ENCODE measurements at places on chromosomes 3 and 15. TPM values are rescaled to one million over a fixed set of nuclear protein-coding genes. Genes with fewer than 3 reads are reported as not detected.

DGKG gene
- total RNA-seq, result 3.4 TPM

DUOXA2 gene
- total RNA-seq, result not detected

MAP2K5 gene
- total RNA-seq, result 14.2 TPM

KCNMB3 gene
- 5.1 TPM for total RNA-seq

SIDT1 gene
- 3.3 TPM for total RNA-seq

SELENOK gene
- 44.5 TPM for total RNA-seq

DNA sequence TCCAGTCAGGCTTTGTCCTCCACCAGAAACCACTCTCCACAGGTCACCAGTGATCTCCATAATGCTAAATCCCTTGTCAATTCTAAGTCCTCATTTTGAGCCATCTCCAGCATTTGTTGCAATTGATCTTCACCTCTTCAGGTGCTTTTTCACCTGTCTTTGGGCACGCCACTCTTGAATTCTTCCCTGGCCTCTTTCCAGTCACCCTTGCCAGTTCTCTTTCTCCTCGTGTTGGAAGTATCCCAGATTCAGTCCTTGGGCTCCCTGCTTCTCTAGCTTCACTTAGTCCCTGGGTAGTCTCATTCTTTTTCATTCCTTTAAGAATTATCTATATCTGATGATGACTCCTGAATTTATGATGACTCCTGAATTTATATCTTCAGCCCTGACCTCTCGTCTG lies 37.5 kb downstream of the MAPK6 start:
- no peak for DNase-seq

DNA sequence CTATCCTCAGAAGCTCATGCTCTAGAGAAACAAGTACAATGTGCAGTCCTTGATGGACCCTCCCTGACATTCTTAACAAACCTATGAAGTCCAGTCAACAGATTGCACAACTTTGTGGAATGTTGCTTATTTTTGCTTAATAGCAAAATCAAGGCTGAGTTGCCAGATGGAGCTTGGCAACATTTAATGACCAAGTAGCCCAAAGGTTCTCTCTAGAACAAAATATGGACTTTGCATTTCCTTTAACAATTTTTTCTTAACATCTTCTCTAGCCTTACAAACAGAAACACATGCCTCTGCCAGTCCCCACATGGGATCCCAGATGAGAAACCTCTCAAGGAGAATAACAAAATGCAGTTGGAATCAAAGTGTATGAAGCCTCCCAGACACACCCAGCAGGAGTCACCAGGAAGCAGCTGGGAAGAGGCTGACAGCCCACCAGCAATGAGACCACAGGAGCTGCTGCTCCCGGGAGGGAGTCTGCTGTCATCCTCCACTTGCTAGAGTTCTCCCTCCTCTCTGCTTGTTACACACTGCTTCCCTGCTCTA lies 422.5 kb upstream of the CDIN1 start:
- DNase-seq, result no peak

DNA sequence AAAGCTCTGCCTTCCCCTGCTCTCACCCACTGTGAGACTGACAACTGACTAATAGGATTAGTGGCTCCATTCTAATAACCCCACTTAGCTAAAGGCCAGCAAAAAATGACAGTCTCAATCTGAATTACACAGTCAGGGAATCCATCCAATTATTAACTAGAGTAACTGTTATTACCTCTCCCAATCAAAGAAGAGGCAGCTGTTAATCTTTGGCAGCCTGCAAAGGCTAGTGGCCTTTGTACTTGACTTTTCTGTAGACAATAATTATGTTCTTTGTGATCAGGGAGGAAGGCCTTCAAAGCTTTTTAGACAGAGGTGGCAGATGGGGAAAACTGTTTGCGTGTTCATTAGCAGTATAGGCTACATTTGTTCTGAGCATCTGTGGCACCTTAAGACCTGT lies 177.7 kb downstream of the ISL2 start:
- DNase-seq, result no peak

- no peak for DNase-seq
These were observed 201.6 kb downstream of the EDEM1 start for GRCh38 chr3:5389057-5389456.

DNA sequence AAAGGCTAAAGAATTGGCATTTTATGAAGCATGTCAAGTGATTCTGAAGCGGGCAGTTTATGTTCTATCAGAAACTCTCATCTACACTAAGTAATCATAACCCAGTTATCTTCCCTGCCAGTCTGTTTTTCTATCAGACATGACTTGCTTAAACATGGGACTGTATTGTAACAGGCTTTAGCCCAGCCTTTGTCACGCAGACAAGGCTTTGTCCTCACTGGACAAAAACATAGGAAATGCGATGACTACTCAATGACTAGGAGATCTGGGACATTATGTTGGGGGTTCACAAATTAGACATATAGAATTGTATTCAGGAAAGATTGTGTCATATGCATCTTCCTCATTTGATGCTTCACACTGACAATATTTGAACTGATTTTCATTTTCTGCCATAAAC lies 115.5 kb downstream of the GADL1 start:
- no peak for DNase-seq

GRCh38 chr3:140850210-140850955 lies 91.3 kb upstream of the SLC25A36 start:
- no peak for DNase-seq

GRCh38 chr3:83842511-83842910 lies 1116.3 kb upstream of the CADM2 start:
- DNase-seq, result no peak

DNA sequence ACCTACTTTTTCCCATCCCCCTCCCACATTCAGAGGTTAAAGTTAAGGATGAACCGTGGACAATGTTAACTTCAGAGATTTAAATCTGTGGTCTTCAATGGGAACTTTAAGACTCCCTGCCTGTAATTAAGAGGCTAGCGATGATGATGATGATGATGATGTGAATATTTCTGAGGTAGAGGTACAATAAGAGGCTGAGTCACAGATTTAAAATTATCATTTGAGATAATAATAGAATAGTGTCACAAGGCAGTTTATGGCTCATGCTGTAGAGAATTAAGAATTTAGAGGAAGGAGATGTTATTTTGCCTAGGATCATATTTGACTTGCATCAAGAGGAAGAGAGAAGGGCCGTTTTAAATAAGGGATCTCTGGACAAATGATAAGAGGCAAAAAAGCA lies 146.2 kb downstream of the BBX start:
- DNase-seq, result no peak

DNA sequence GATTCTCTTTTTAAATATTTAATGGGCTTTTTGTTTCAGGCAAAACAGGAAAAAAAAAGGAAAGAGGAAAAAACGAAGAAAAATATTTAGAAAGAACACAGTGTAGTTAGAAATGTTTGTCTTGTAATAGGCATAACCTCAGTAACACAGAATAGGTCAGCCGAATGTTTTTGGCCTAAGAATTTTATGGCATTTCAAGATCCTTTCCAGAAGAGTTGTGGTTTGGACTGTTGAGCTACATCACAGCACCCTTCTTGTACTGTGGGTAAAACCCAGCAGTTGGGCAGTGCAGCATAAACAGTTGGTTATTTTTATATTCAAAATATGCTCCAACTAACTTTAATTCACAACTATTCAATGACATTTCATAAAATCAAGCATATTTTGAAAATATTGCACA lies 474.4 kb upstream of the AGTR1 start:
- no peak for DNase-seq

DNA sequence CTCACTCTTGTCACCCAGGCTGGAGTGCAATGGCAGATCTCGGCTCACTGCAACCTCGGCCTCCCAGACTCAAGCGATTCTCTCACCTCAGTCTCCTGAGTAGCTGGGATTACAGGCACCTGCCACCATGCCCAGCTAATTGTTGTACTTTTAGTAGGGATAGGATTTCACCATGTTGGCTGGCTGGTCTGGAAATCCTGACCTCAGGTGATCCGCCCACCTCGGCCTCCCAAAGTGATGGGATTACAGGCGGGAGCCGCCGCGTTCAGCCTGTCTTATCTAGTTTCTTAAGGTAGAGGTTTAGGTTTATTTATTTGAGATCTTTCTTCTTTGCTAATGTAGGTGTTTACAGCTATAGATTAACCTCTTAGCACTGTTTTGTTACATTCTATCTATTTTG lies 708.8 kb downstream of the ZNF385D start:
- DNase-seq, result no peak

GRCh38 chr3:4720316-4721075 lies 227.3 kb downstream of the ITPR1 start:
- no peak for DNase-seq

DNA sequence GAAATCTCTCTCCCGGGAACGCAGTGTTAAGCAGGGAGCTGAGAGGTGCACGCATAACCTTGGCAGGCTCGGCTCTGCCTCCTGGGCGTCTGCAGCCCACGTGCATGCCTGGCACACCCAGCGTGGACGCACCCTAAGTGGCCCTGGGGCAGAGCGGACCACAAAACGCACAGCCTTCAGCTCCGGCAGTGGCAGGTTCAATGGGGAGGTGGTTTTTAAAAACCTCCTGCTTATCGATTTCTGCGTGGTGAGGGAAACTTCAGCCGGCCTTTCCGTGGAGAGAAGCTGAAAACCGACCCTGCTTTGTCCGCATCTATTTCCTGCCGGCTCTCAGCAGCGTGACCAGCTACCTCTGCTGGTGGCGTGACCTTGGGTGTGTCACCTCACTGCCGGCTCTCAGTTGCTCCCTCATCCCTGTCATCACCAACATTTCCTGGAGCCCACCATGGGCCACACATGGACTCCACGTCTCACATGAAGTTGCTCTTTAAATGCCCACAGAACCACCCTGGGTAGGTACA lies 134.8 kb upstream of the MEF2A start:
- DNase-seq, result peak; percentile 18

DNA sequence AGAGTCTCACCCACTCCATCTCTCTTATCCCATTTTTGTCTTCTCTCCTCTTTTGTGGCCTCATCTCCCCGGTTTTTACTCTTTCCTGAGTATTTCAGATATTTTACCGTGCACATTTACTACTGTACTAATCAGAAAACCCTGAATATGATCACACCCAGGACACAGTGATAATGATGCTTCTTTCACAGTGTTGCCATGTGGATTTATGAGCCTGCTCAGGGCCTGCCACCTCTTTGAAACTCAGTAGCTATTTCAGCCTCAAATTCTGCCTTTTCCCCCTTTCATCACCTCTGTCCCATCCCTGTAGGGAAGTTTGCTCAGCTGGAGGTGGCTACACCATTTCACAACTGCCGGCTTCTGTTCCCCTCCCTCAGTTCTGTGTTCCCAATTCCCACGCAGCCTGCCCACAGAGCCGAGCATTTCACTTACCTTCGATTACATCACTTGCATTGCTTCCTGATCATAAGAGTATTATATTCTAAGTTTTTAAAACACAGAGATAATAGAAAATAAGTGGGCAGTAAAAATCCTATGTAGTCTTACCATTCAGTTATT lies 33.2 kb downstream of the ARNT2 start:
- no peak for DNase-seq

GRCh38 chr3:135231737-135232136 lies 436.7 kb downstream of the EPHB1 start:
- DNase-seq, result no peak

GRCh38 chr3:37961622-37962431 lies 28.8 kb upstream of the VILL start:
- DNase-seq, result no peak

- DNase-seq, result no peak
These were observed 8.9 kb downstream of the MKRN2OS start for GRCh38 chr3:12536423-12536822.

- DNase-seq, result no peak
These were observed 173.9 kb upstream of the LMCD1 start for GRCh38 chr3:8327739-8328138.

- no peak for DNase-seq
These were observed 149.7 kb downstream of the RBMS3 start for GRCh38 chr3:29430558-29430971.

GRCh38 chr3:42736081-42736480 lies 33.5 kb upstream of the HHATL start:
- no peak for DNase-seq

GRCh38 chr15:62060896-62061280 lies 641 bp upstream of the VPS13C start:
- DNase-seq, result no peak

- no peak for DNase-seq
These were observed 32.6 kb downstream of the TGM4 start for GRCh38 chr3:44906997-44907396.

DNA sequence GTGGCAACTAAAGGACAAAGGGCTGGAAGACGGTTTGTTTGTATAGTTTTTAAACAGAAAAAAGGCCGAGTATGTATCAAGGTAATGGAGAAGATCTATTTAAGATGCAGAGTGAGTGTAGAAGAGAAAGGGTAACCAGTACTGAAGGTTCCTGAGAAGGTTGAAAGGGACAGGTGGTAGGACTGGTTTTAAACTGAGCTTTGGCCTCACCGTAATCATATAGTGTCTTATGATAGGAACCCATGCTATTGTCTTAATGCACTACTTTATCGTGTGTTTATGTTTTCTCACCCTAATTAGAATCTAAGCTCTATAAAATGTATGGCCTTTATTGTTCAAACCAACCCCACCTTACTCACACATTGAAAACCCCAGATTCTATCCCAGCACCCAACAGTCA lies 32.7 kb downstream of the FHIT start:
- no peak for DNase-seq

DNA sequence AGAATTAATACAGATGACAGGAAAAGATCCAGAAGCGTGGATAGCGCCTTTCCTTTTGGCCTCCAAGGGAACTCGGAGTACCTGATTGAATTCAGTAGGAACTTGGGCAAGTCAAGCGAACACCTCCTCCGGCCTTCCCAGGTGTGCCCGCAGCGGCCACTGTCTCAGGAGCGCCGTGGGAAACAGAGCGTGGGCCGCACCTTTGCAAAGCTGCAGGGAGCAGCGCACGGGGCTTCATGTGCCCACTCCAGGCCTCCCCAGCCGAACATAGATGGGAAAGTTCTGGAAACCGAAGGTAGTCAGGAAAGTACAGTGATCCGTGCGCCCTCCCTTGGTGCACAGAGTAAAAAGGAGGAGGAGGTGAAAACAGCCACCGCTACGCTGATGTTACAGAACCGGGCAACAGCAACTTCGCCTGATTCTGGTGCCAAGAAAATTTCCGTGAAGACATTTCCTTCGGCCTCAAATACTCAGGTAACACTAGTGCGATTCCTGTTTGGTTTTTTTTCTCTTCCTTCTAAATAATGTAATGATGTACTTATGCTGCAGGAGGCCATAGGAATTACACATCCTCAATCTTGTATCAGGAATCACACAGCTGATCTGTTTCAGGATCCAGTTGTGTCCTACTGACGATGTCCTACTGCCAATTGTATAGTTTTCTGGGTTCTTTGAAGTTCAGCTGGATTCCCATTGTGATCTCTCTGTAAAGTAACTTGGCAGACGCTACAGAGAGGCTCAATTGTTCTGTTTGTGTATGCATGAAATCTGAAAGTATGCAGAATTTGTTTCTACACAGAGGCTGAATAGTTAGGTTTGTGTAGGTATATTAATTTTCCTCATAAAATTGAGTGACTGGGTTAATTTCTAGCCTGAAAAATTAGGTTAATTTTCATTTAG lies 63.1 kb downstream of the CGNL1 start:
- no peak for DNase-seq

- no peak for DNase-seq
These were observed 27.2 kb downstream of the EXD1 start for GRCh38 chr15:41203395-41203794.

- no peak for DNase-seq
These were observed 40.0 kb downstream of the TM4SF4 start for GRCh38 chr3:149514471-149514870.

GRCh38 chr3:32219537-32219936 lies 18.9 kb upstream of the CMTM8 start:
- DNase-seq, result no peak

Data from omental fat pad (tissue), 4 donors.